AG08396 (cell line): ENCODE measurements at places on chromosomes 2 and 18.

GRCh38 chr2:52613064-52613463 lies 1154.5 kb upstream of the CHAC2 start:
- no peak for DNase-seq

GRCh38 chr2:95760806-95761525 lies 169.2 kb downstream of the TRIM43 start:
- DNase-seq, result peak; percentile 67

DNA sequence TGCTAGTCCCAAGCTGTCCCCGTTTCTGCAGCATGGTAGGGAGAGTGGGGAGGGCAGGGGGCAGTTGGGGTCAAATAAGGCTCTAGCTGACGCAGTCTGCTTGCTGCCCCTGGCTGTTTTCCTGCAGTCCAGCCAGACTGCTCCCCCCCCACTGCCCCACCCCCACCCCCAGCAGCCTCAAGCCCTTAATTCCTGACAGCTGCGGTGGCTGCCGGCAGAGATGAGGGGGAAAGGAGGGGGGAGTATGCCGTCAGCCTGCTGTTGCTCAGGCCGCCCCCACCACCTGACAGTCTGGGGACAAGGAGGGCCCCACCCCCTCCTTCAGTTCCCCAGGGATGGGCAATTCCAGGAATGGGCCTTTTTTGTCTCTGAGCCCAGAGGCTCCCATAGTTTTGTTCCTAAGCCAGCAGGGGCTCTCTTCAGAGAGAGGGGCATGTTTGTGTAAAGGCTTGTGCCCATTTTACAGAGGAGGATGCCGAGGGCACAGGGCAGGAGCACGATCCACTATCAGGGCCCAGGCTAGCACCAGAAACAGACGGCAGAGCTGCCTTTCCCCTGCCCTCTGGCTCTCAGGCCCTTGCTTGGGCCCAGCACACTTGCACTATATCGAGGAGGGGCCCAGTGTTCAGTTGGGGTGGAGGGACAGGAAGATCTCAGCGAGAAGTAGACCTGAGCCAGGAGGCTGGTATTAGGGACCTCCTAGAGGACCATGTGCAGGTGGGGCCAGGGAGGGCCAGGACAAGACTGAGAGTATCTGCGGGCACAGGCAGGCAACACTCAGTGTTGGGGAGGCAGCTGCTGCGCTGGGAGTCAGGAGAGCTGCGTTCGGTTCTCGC lies 1.5 kb upstream of the WNT10A start:
- no peak for DNase-seq

DNA sequence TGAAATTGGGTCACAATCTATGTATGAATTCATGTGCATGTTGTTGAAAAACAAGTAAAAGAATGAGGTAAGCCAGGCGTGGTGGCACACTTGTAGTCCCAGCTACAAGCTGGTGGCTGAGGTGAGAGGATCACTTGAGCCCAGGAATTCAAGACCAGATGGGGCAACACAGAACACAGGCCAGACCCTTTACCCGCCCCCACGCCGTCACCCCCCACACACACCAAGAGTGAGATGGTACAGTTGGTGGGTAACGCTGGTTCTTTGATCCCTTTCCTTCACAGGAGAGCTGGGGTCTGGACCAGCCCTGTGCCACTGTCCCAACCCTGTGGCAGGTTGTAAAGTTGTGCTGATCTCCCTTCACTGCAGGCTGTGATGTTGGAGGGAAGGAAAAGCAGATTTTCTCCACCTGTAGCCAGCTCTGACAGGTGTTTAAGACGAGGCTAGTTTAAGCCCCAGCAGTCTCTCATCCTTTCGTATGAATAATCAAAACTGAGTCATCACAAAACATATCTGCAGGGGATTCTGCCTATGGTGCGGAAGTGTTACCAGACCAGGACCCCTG lies 13.6 kb downstream of the B3GNT2 start:
- DNase-seq, result no peak

DNA sequence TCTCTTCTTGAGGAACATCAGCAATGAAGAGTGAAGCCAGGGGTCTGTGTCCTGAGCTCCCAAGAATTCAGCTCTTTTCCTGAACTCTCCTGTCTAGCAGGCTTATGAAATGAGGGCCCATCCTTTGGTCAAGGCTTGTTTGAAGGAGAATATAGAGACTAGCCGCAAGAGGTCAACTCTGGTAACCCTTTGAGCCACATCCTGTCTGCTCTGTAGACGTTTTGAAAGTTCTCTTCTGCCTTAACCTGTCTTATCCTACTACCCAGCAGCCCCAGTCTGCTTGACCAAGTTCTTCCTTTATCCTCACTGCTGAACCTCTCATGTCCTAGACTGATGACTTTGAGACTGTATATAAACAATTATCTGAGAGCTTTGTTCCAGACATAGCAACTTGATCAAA lies 5.4 kb downstream of the SEMA4F start:
- DNase-seq, result no peak

- DNase-seq, result peak; percentile 24
Measured at GRCh38 chr2:113842919-113843736, 46.8 kb upstream of the ACTR3 start.

- no peak for DNase-seq
Measured at GRCh38 chr2:222753251-222753824, 81.9 kb downstream of the MOGAT1 start.

DNA sequence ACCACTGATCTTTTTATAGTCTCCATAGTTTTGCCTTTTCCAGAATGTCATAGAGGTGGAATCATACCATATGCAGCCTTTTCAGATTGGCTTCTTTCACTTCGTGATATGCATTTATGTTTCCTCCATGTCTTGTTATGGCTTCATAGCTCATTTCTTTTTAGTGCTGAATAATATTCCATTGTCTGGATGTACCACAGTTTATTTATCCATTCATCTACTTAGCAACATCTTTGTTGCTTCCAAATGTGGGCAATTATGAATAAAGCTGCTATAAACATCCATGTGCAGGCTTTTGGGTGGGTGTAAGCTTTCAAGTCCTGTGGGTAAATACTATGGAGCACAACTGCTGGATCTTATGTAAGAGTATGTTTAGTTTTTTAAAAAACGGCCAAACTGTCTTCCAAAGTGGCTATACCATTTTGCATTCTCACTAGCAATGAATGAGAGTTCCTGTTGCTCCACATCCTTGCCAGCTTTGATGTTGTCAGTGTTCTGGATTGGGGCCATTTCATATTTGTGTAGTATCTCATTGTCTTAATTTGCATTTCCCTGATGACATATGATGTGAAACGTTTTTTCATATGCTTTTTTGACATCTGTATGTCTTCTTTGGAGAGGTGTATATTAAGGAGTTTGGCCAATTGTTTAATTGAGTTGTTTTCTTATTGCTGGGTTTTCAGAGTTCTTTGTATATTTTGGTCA lies 20.6 kb downstream of the STPG4 start:
- no peak for DNase-seq

DNA sequence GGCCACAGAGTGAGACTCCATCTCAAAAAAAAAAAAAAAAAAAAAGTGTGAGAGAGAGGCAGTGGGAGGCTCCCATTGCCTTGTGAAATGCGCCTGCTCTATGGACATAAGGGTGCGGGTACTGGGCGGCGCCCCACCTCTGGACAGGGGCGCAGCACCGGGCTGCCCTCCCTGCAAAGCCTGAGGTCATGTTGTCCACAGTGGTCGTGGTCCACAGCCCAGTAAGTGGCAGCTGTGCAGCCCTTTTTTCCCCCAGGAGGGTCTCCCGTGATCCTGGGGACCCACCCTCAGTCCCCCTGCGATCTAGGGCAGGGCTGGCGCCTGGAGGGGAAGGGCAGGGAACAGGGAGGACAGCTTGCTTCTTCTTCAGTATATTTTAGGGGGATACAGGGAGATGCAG lies 37.8 kb downstream of the LPIN1 start:
- DNase-seq, result no peak

DNA sequence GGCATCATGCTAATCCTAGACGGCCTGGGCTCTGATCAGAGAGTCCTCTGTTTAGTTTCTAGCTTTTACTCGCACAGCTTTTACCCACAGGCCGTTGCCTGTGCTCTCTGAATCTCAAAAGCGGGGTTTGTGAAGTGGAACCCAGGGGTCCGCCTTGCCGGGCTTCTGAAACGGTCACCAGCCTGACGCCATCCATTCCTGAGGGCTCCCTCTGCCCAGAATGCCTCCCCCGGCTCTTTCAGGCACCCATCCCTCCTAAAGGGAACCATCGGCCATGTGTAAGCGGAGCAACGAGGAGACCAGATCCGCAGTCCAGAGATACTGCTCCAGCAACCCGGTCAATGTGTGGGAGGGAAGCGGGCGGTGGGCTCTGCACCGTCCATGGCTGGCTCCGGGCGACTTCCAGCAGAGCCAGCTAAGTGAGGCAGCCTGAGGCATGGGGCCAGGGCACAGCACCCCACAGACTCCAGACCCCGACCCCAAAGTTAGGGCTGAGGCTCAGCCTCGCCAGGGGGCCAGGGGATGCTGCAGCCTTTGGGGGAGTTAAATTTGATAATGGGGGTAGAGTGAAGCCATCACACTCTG lies 28.8 kb downstream of the SALL3 start:
- no peak for DNase-seq

GRCh38 chr18:50656841-50657470 lies 97.1 kb downstream of the MAPK4 start:
- DNase-seq, result no peak

DNA sequence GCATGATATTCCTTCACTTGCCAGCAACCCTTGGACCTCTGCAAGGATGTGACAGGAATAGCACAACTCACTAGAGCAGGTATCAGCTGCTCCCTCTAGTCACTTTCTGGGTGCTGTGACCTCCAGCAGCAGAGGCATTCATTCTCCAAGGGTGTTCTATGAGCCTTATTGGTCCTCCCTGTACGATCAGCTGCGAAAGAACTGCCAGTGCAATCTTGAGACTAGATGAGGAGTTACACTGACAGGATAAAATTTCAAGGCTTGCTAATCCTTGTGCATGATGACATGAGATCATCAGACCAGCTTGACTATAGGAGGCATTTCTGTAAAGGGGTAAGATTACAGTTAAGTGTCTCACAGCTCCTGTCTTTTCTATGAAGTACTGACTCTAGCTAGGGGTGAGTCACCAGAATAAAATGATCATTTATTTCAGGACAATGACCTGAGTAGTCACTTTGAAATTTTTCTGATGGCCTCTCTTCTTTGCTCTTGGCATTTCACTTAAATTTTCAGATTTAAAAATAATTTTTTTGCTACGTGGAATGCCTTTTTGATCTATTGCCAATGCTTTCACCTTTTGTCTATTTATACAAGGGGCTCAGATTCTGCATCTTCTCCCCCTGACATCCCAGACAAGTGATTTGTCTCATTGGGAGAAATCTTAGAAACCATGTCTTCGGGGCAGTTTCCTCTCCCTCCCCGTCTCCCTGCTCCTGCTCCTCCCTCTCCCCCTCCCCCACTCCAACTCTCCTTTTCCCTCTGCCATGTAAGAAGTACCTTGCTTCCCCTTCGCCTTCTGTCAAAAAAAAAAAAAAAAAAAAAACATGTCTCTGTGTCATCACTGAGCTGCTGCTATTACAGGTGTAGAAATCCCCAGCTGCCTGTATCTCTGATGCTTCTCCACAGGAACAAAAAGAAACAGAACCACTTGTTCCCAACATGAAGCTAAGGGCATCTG lies 49.2 kb upstream of the FRZB start:
- peak; percentile 69 for DNase-seq

DNA sequence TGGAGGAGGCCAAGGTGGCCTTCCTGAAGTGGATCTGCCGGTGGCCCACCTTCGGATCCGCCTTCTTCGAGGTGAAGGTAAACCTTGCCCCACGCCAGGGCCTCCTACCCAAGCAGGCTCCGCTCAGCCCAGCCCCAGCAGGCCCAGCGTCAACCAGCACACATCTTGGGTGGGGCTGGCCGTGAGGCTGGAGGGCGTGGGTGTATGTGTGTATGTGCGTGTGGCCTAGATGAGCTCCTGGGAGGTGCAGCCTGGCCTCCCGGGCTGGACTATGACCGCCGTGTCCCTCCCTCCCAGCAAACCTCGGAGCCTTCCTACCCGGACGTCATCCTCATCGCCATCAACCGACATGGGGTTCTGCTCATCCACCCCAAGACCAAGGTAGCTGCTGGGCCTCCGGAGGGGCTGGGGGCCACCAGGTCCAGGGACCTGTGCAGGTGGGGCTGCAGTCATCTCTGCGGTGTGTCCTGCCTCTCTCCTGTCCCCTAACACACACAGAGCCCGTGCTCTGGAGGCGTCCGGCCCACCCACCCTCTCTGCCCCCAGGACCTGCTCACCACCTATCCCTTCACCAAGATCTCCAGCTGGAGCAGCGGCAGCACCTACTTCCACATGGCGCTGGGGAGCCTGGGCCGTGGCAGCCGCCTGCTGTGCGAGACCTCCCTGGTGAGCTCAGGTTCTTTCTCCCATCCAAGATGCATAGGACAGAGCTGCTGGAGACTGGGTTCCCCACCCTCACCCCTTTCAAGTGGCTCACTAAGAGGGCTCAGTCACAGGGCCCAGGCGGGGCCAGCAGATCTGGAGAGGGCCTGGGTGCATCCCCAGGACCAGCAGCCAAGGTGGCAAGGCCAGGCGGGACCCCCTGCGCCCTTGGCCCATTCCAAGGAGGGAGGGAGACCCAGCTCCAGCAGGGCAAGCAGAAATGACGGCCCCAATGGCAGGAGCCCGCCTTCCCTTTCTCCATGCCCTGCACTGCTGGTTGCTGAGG lies 9.4 kb upstream of the GPR17 start:
- no peak for DNase-seq

DNA sequence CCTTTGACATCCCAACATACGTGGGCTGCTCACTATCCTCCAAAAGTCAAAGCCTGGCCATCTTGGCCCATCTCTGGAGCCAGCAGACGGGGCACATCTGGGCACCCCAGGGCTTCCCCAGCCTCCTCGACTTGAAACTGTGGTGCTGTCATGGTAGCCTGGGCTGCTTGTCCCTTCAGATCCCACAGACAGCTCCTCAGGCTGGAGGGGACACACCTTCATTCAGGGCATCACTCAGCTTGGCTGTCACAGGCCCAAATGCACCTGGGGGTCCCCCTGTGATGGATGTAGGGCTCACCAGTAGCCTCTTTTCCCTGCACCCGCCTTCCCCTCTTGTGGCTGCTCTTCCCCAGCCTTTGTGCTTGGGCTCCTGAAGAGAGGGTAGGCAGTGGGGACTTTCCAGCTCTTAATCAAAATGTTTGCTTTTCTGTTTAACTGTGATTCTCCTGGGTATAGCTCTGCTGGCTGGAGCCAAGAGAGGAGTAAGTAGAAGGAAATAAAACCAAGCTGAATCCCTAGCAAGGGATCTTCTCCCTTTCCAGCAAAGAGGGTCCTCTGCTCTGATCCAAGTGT lies 92.3 kb downstream of the GYPC start:
- DNase-seq, result no peak

GRCh38 chr2:127567351-127567854 lies 31.9 kb downstream of the MYO7B start:
- DNase-seq, result no peak

- peak; percentile 6 for DNase-seq
Measured at GRCh38 chr2:66580166-66581049, 145.5 kb downstream of the MEIS1 start.

- DNase-seq, result no peak
Measured at GRCh38 chr2:120227111-120227991, 4.2 kb upstream of the TMEM185B start.
